ENCODE measurements at places on chromosomes 2 and 18.

GRCh38 chr2:142849820-142850219, 27.6 kb upstream of the KYNU start:
- no peak for DNase-seq

GRCh38 chr2:114265261-114265660, 177.2 kb upstream of the DPP10 start:
- no peak for DNase-seq

DNA sequence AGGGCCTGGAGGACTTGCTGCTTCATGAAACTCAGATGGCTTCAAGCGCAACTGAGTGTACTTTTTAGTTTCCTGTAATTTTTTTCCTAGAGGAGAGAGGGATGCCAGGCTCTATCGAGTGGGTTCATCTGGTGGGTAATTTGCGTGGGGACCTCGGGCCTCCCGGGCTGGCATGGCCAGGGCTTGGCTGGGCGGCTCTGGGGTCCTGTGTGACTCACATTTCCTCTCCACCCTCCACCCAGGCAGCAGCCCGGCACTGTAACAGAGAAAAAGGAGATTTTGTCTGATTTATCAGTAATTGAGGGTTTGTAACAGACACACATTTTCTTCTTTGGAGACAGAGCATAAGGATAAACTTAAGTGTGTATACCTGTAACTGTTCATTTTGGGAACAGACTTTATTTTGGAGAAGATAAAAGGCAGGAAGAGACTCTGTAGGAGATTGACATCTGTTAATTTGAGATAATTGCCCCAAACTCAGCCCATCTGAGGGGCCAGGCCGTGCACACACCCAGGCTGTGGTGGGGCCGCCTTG, 64.3 kb downstream of the NFATC1 start:
- no peak for DNase-seq

GRCh38 chr2:161250864-161251436, 57.3 kb upstream of the PSMD14 start:
- DNase-seq: peak; percentile 35

- DNase-seq: no peak
These were observed 7.4 kb downstream of the ASXL3 start for GRCh38 chr18:33585431-33585775.

DNA sequence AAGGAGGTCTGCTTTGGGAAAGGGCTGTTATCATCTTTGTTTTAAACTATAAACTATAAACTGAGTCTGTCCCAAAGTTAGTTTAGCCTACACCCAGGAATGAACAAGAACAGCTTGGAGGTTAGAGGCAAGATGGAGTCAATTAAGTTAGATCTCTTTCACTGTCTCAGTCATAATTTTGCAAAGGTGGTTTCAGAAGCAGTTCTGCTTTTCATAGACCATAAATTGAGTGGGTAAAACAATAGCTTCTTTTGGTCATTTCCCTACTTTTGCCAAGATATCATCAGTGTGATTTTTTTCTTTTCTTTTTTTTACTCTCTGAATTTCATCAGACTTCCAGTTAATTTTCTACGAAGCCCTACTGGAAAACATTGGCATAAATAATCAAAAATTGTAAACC, 117.0 kb downstream of the AP1S3 start:
- DNase-seq: no peak

GRCh38 chr2:221434142-221434541, 138.0 kb downstream of the EPHA4 start:
- DNase-seq: no peak

- DNase-seq: peak; percentile 44
These were observed 665 bp downstream of the MCM6 start for GRCh38 chr2:135875491-135876065.

- peak; percentile 25 for DNase-seq
These were observed 89.4 kb downstream of the CELF4 start for GRCh38 chr18:37476182-37476581.

GRCh38 chr2:204434660-204435462, 110.4 kb upstream of the PARD3B start:
- no peak for DNase-seq

- DNase-seq: peak; percentile 3
These were observed 206.5 kb upstream of the ITGA4 start for GRCh38 chr2:181250691-181251090.

DNA sequence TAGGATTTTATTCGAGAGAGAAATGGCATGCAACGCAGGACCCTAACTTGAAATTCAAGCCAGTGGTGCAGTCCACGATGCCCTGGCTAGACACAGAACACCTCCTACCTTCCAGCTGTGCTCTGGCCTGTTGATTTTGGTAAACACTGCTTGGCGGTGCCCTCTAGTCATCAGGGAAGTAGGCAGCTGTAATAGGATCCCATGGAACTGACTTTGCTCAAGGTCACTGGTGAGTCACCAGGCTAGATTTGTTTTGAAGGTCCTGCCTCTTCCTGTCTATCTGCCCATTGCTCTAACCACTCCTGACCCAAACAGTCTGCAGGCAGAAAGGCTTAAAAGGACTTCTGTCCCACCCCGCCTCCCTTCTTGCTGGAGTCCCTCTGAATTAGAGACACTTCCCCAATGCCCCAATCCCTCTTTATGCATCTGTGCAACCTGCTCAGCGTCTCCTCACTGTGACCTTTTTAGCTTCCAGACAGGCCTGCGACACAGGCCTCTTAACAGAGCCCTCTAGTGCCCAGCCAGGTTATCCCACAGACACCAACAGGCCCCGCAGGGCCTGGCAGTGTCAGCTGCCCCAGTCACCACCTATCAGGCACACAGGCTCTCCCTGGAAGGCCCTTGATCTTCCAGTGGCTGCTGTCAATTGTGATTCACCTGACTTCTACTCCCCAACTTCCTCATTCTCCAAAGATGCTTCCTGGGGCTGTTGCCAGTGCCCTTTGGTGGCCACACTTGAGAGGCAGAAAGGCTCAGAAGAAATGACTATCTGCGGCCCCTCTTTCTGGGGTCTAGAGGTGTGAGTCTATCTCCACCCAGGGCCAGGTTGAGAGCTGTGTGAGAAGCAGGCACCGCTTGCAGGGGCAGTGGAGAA, 5.2 kb downstream of the TMEM127 start:
- DNase-seq: peak; percentile 72

DNA sequence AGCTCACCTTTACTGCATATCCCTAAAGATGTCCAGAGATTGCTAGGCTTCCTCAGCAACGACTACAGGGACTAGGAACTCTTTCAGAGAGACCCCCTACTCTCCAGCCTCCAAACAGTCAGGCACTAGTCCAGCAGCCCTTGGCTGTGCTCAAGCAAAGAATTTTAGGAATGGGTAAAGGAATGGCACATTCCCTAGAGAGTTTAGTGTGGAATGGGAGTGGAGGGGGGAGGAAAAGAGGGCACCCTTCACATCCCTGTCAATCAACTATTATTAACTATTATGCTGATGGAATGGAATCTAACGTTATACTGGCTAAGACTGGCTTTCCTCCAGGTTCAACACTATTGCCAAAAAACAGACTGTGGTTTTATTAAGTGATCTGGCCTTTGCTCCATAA, 64.8 kb downstream of the IKZF2 start:
- no peak for DNase-seq

DNA sequence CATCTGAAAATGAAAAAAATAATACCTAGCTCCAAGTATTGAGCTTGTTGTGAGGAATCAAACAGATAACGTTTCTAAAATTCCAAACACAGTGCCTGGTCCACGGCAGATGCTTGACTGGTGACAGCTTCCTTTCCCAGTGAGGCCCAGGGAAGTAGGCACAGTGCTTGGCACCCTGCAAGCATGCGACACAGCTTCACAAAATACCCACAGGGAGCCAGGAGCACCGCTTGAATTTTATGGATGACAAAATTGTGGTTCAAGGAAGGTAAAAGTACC, 205.1 kb upstream of the TNP1 start:
- no peak for DNase-seq

DNA sequence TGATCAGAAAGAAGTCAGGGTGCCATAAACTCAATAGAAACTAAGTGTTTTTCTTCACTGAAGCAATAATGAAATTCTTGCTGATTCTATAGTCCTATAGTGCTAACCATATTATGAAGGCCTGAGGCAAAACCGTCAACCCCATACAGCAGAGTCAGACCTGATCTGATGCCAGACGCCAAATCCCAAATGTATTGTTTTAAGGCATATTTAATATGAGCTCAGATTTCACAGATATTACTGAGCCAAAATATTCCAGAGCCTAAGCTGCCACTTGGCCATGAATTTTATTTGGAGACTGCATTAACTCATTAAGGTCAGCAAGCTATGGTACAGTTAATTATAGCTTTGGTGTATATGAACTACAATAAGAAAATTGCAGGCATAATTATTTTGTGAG, 53.4 kb downstream of the SCN1A start:
- no peak for DNase-seq

- no peak for DNase-seq
These were observed 112.7 kb upstream of the SPATS2L start for GRCh38 chr2:200193791-200194190.

DNA sequence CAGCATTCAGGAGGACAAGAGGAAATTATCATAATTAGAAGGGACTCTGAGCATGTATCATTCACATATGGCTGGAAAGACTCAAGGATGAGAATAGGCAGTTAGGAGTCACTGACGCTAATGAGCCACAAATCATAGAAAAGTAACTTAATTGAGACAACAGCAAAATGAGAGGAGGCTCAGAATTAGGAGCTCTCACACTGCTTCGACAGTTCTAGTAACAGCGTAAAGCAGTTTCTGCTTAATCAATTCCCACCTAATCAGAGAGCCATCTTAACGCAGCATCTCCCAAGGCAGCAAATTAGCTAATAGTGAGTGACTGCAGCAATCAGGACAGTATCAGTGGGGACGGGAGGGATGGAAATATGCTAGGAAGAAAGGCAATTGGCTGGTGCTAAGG, 32.8 kb downstream of the ANKRD44 start:
- no peak for DNase-seq

GRCh38 chr2:28346587-28346986, 46.1 kb upstream of the FOSL2 start:
- no peak for DNase-seq

DNA sequence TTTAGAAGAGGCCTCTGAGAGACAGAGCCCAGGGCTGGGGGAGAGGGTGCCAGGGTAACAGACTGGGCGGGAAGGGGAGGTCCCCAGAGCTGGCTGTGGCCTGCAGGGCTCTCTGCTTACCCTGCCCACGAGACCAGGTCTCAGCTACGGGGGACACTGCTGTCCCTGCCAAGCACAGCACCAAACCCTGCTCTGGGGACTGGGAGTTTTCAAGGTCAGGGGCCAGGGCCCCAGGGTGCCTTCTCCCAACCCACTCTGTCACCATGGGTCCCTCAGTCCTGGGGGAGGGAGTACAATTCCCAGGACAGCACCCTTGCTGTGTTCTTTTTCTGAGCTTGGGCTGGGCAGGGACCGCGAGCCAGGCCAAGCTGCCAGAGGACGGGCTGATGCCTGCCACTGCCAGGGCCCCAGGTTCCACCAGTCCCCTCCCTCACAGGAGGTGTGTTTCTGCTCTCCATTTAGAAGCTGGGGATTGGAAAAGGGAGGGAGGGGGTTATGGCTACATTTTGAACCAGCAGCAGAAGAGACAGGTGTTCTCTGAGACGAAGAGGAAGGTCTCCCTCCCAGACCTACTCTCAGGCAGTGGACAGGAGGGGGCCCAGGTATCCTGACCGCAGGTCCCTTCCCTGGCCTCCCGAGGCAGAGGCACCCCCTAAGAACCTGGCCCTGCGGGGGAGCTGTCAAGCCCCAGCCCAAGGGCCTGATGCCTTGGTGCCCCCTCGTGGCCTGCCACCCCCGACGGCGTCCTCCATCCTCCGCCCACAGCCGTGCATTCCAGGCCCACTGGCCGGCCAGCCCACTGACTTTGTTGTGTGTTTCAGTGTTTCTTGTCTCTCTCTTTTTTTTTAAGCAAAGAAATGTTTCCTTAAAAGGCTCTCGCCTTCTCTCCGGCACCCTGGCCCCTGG, 80.4 kb downstream of the TNS1 start:
- DNase-seq: no peak

GRCh38 chr2:98801921-98802321, 71.0 kb upstream of the MGAT4A start:
- DNase-seq: no peak

- DNase-seq: no peak
These were observed 116.4 kb downstream of the LYPD6 start for GRCh38 chr2:149446748-149447147.

DNA sequence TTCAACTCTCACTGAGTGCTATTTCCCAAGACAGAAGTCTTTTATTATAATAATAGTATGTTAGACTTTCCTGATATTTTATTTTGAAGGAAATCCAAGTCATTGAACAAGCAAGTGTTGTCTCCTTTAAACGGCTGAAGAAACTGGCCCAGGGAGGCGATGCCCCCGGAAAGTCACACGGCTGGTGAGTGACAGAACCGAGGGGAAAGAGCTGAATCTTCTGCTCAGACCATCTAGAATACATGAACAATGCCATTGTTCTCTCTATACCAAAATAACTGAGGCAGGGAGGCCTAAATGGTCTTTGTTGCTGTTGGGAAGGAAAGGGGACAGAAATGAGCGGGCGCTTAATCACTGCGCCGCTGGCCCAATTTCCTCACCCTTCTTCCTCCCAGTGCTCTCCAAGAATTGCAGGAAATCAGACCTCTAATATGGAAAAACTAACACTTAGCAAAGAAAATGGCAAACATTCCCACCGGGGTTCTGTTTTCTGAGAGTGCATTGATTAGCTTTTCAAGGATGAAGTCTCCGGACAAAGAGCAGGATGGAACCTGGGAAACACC, 101.5 kb downstream of the KLF7 start:
- no peak for DNase-seq

Data from AML-193 (cell line).